ENCODE measurements at places on chromosomes 3 and 15.

- no peak for DNase-seq
Measured at GRCh38 chr3:115663414-115663813, 40.1 kb downstream of the GAP43 start.

DNA sequence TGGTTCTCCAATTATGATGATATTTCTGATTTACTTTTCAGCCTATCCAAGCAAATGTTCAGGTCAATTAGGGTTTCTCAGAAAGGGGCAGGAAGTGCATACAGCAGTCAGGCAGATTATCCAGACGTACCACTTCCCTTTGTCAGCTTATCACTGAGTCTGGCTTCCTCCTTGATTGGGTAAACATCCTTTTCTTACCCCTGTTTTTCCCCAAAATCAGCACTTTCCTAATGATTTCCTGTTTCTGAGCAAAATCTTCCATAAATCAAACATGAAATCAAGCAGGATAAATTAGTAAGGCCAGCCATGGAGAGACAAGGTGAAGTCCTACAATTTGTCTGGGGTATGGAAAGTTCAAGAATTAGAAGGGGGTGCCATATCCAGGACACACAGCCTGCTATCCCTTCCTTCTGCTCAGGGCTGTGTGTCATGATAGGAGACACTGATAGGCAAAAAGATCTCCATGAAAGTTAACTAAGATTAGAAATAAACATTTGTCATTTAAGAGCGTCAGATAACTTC is 29.0 kb downstream of the ADIPOQ start:
- DNase-seq, result no peak

GRCh38 chr3:100603469-100603868 is 5.9 kb upstream of the ADGRG7 start:
- no peak for DNase-seq

DNA sequence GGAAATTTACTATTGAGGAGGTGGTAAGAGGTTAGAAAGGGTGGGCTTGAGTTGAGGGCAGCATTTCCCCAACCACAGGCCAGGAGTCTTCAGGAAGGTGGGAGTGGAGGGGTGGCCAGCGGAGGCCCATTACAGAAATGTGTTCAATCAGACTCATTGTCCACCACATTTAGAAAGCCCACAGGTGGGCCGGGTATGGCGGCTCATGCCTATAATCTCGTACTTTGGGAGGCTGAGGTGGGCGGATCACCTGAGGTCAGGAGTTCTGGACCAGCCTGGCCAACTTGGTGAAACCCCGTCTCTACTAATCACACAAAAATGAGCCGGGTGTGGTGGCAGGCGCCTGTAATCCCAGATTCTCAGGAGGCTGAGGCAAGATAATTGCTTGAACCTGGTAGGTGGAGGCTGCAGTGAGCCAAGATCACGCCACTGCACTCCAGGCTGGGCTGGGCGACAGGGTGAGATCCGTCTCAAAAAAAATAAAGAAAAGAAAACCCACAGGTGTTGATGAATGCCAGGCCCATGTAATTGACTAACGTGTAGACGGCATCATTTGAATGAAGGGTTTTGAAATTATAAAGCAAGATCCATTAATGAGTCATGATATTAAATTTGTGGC is 12.2 kb upstream of the SYNM start:
- no peak for DNase-seq

DNA sequence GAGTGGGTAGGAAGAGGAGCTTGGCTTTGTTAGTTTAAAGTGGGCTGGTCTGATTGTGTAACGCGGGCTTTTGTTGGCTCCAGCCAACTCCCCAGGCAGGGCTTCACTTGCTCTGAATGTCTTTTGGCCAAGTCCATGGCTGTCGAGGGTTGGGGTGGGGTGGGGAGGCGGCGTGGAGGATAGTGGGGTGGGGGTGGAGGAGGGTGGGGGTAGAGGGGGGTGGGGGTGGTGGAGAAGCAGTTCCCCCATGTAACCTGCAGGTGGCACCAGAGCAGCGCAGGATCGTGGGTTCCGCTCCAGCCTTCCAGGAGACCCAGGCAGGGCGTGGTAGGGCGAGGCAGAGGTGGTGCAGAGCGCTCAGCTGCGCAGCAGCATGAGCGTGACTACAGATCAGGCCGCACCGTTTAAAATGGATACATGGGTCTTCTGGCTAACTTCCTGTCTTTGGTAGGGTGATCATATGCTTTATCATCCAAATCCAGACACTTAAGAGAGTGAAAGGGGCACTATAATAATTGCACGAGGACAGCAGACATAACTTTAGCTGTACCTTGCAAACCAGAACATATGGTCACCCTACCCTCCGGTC is 28.3 kb downstream of the GOLGA6A start:
- peak; percentile 92 for DNase-seq

- DNase-seq, result no peak
Measured at GRCh38 chr3:172210355-172210754, 171.0 kb downstream of the FNDC3B start.

- no peak for DNase-seq
Measured at GRCh38 chr15:61742591-61742990, 317.7 kb downstream of the VPS13C start.

DNA sequence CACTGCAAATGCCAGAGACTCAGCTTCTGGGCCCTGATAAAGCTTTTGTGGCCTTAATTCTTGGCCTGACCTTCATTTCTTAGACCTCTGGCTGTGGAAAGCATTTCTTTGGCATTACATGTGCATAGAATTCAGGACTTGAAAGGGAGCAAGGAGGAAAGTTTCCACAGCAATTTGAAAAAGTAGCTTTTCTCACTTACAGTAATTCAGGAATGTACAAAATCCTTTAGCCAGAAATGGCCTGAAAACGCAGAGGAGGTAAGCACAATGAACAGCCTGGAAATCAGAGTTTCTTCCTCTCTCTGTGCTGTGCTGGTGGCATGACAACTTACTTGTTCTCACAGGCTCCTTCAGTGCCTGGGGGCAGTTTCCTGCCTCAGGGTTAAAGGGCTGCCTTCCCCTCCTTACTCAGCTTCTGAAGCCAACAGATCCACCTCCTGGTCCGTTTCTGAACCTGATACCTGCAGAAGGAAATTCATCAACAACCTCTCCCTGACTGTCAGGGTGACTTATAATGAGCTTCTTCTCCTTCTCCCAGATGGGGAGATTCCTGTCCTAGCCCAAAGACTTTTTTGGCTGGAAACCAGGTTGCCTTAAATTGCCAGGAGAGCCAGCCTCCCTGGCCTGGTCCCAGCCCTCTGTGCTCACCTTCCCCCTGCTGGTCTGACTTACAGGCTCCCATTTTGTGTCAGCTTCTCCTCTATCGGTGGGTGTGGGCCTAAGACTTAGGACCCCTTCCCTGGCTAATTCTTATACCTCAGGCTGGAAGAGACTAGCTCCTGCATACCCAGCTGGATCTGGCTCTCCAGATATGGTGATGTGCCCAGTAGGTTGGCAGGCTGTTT is 102.3 kb downstream of the MYRIP start:
- DNase-seq, result no peak

- DNase-seq, result peak; percentile 14
Measured at GRCh38 chr3:190073264-190074008, 47.3 kb downstream of the P3H2 start.

GRCh38 chr15:63250312-63250965 is 27.0 kb upstream of the APH1B start:
- DNase-seq, result no peak

DNA sequence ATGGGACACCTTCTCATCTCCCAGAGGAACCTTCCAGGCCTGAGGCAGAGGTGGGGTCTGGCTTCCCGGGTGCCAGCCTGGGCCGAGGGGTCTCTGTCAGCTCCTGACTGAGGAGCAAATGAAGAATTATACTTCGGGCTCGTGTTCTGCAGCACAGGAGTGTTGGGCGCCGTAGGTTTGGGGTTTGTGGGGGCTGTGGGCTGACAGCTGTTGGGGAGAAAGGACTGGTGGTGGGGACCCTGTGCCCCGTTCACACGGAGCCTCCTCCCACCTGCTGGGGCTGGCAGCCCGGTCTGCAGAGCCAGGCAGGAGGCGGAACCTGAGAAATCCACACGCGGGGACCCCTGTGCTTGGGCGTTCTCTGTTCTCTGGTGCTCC is 59.7 kb downstream of the ADAMTS7 start:
- DNase-seq, result no peak

DNA sequence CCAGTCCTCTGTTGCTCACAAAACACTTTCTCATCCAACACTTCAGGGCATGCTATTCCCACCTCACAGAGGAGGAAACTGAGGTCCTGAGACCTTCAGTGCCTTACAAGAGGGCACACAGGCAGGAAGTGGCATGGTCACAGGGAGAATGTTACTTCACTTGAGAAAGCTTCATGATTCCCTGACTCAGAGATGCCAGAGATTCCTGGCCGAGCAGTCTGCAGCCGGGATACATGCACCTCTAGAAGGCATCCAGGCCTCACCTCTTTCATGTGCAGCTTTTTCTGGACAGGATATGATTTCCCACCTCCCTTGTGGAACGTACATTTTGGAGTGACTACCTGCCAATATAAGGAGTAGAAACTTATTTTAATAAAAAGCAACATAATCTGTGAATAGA is 2.8 kb upstream of the SST start:
- DNase-seq, result no peak

DNA sequence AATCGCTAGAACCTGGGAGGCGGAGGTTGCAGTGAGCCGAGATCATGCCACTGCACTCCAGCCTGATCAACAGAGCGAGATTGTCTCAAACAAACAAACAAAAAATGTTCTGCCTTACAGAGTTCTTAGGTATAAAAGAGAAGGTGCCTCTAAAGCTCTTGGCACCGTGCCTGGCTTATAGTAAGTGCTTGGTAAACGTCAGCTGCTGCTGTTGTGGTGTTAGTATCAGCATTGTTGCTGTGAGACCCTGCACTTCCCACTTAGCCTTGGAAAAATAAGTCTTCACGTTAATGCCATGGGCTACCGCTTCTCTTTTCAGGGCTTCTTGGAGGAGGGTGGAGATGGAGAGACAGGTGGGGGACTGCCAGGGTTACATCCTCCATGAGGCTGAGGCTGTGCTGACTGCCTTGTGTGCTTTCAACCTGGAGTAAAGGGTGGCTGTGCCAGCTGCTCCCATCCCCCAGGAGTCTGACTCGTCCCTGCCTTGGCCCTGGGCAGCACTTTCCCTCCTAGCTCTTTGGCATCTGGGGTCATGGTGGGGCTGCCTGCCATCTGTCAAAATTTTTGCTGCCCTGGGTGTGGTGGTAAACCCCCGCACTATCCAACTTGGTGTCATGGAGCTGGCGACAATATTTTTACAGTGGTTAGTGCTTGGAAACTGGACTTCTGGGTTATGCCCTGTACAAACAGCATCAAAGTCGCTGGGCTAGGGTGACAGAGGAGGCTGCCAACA is 17.8 kb downstream of the FLNB start:
- peak; percentile 62 for DNase-seq

GRCh38 chr3:194537732-194538247 is 51.0 kb upstream of the ATP13A3 start:
- peak; percentile 35 for DNase-seq

- DNase-seq, result peak; percentile 98
Measured at GRCh38 chr3:194135806-194136518, at the start of gene HES1. TSS of gene HES1 (plus strand) at chr3:194136148. CDS start at chr3:194136381, 233 bp downstream.

DNA sequence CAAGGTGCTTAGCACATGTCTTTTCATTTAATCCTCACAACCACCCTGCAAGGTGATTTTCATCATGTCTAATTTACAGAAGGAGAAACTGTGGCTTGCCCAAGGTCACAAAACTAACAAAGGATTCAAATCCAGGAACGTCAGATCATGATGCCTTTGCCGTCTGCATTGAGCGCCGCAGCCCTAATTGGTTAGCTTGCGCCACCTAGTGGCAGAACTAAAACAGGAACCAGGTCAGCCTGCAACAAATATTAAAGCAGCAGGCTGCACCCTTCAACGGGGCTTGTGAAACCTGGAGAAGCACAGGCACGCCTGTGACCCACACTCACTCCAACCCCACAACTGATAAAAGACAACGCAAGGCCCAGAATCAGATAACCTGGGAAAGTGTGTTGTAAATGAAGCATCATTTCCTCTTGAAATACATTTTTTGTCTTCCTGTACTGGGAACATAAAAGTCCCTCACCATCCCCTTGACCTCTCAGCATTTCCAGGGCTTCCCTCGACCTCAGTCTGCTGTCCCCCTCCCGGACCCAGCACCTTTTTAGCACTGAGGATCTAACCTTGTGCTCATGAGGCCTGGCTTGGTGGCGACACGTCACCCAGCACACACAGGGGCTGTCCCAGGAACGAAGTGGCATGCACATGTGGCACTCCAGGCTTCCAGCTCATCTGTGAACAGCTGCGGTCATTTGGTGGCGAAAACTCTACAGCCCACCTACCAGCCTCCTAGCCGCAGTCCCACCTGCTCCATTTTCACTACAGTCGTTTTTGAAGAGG is 17.3 kb downstream of the DPH3 start:
- DNase-seq, result peak; percentile 89

DNA sequence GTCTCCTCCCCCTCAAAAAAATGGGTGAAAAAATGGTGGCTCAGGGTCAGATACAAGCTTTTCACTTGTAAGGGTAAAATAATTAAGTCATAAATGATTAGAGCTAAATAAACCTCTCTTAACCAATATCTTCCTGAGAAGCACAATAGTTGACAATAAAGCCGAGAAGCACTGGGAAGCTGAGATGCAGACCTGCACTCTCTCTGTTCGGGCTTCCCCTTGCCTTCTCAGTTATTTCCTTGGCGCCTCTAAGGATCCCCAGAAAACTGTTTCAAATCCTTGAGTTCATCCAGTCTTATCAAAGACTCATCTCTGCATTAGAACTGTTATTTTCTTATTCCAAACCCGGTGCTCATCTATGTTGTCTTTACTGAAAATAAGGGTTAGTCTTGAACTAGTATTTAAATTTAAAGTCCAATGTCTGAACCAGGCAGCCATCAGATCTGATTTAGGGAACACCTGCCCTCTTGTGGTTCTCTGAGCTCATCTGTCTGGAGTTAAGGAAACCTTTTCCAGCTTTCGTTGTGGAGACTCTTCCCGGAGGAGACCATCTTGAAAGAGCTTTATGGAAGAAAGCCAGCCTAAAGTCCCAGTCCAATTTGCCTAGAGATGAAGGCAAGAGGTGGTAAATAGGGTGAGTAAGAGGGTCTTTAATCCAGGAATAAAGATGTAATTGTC is 256.4 kb upstream of the MCTP2 start:
- peak; percentile 43 for DNase-seq

DNA sequence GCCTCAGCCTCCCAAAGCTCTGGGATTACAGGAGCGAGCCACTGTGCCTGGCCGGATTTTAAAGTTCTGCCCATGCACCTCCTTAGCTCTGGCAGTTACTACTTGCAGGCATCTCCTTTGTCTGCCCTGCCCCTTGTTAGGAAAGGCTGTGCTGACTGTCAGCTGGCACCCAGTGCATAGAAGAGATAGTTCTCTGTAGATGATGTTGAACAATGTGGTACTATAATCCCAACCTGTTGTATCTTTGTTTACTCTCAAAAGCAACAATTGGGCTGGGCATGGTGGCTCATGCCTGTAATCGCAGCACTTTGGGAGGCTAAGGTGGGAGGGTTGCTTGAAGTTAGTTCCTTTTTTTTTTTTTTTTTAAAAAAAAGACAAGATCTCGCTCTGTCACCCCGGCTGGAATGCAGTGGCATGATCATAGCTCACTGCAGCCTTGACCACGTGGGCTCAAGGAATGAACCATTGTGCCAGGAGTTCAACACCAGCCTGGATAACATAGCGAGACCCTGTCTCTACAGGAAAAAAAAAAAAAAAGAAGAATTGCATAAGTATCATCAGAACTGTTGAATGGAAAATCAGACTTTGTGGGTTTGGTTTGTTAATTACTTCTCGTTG is 30.6 kb downstream of the FLNB start:
- DNase-seq, result no peak

Data from lung (tissue), 17 donors.